Activated T-cell treated with anti-CD3 and anti-CD28 coated beads, Interleukin-2, amount 50 U/mL, for 72 hours (primary cell): ENCODE measurements at places on chromosomes 7 and 10. TPM values are rescaled to one million over a fixed set of nuclear protein-coding genes. Genes with fewer than 3 reads are reported as not detected.

MRPS17 gene
- 15.3 TPM for total RNA-seq

GRCh38 chr7:84060000-84060399, 134.6 kb downstream of the SEMA3A start:
- H3K4me3 ChIP-seq: no peak overlapping the region
- no peak for DNase-seq
- H3K27ac ChIP-seq: no peak overlapping the region
- peaks cover 5% of the 10 kb centered on the region for H3K4me1 ChIP-seq
- no peaks in the 10 kb centered on the region for H3K36me3 ChIP-seq

GRCh38 chr7:358352-358751, 68.4 kb downstream of the FOXL3 start:
- H3K27ac ChIP-seq: no peak overlapping the region
- H3K27me3 ChIP-seq: no peaks in the 10 kb centered on the region
- peaks cover 31% of the 10 kb centered on the region for H3K4me1 ChIP-seq

- H3K4me1 ChIP-seq: peaks cover 57% of the 10 kb centered on the region
- peak within 1 kb of the TSS; percentile 91 for H3K27ac ChIP-seq
- H3K36me3 ChIP-seq: peaks cover 62% of the 10 kb centered on the region
- peak; percentile 59 for DNase-seq
Measured at GRCh38 chr7:150631866-150632864, at the start of gene GIMAP6. Gene GIMAP6 (minus strand): TSS chr7:150632385. CDS start chr7:150630142, 2,243 bp downstream.

- peaks cover 3% of the 10 kb centered on the region for H3K36me3 ChIP-seq
- peaks cover 18% of the 10 kb centered on the region for H3K27me3 ChIP-seq
- H3K4me1 ChIP-seq: peaks cover 11% of the 10 kb centered on the region
- no peak overlapping the region for H3K4me3 ChIP-seq
- H3K27ac ChIP-seq: no peak overlapping the region
- no peak for DNase-seq
Measured at GRCh38 chr7:64874114-64874513, 29.0 kb upstream of the ZNF273 start.

AKR1D1 gene
- total RNA-seq: not detected

- no peak for DNase-seq
- H3K27ac ChIP-seq: no peak overlapping the region
- H3K27me3 ChIP-seq: no peaks in the 10 kb centered on the region
- H3K4me3 ChIP-seq: no peak overlapping the region
- H3K36me3 ChIP-seq: no peaks in the 10 kb centered on the region
Measured at GRCh38 chr7:26627891-26628341, 236.5 kb downstream of the SKAP2 start.
